ENCODE measurements at places on chromosomes 4 and X. TPM values are rescaled to one million over a fixed set of nuclear protein-coding genes. Genes with fewer than 3 reads are reported as not detected.
A peak's percentile ranks its signal among the peaks of the same experiment; 100 is the strongest.

GRCh38 chrX:123909523-123909922 is 49.7 kb downstream of the XIAP start:
- DNase-seq: no peak

- DNase-seq: no peak
Measured at GRCh38 chr4:5393911-5394513, 314.3 kb downstream of the EVC2 start.

GRCh38 chr4:139734201-139734874 is 68.7 kb downstream of the MGST2 start:
- peak; percentile 30 for DNase-seq

The FAT1 gene
- total RNA-seq: 400 TPM

DNA sequence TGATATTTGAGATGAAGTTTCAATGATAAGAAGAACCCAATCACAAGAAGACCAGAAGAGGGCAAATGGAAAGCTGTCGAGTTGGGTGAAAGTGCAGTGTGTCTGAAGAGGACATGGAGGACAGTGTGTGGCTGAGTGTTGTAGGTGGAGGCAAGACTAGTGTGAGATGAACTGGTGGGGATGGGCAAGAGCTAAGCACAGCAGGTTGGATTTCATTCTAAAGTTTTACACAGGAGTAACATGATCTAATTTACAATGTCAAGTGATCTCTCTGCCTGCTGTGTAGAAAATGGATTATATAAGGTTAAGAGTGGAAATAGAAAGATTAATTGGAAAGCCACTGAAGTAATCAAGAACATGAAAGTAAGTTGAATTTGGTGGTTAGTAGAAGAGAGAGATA is 208.6 kb upstream of the ETNPPL start:
- no peak for DNase-seq

- DNase-seq: no peak
Measured at GRCh38 chrX:2176733-2177132, 324.0 kb downstream of the DHRSX start.

DNA sequence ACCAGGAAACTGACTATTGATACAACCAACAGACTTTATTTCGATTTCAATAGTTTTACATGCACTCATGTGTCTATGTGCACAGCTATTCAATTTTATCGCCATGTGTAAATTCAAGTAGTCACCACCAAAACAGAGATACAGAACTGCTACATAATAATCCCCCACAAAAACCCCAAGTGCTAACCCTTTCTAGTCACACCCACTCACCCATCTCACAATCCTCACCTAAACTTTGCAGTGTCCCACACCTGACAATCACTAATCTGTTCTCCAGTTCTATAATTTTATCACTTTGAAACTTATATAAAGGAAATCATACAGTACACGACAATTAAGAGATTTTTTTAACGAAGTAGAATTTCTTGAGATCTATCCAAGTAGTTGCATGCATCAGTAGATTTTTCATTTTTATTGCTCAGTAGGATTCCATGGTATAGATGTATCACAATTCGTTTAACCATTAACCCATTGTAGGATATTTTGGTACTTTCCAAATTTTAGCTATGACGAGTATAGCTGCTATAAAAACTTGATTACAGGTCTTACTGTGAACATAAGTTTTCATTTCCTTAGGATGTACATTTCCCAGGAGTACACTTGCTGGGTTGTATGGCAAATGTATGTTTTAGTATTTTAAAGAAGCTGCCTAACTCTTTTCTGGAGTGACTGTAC is 85.9 kb downstream of the CASK start:
- no peak for DNase-seq

DNA sequence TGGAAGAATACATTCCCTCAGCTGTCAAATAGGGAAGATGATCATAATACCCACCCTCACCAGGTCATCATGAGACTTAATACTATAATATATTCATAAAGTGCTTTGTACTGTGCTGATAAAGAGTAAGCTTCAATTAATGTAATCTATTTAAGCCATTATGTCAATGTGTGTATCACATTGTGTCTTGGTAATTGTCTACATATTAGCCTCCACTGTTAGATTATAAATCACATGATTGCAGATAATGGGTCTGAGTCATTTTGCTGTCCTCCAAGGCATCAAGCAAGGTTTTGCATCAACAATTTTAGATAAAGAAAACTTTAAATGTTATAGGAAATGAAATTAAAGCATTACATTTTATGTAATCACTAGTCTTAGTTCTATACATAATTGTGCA is 45.2 kb upstream of the CEP135 start:
- DNase-seq: no peak

DNA sequence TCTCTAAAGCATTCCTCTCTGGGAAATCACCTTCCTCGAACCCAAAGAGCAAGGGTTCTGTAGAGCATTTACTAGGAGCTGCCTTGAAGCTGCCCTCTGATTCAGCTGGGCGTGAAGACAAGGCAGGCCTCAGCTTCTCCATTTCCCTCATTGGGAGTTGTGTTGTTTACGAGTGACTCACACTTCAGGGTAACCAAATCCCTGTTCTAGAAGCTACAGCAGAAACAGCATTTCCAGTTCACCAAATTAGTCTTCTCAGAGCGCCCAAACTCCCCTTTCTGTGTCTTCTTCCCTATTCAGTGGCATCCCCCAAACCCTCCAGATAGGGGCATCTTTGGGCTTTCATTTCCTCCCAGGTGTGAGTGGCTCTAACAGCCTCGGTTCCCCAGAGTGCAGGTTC is 863 bp upstream of the XPNPEP2 start:
- DNase-seq: no peak

DNA sequence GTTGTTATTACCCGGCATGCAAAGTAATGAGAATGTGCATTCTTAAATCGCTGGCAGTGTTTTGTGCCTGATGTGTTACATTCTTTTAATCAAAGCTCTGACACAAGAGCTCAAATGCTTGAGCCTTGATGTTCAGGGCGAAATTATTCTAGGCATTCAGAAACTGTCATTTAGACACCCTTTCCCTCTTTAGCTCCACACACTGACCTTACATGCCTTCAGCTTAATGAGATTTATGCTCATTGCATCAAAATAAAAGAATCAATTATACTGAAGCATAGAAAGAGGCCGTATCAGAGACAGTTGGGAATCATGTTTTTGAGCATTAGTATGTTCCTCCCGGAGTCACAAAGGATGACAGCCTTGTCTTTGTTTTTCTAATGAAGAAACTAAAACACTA is 56.7 kb downstream of the FAM114A1 start:
- peak; percentile 31 for DNase-seq

DNA sequence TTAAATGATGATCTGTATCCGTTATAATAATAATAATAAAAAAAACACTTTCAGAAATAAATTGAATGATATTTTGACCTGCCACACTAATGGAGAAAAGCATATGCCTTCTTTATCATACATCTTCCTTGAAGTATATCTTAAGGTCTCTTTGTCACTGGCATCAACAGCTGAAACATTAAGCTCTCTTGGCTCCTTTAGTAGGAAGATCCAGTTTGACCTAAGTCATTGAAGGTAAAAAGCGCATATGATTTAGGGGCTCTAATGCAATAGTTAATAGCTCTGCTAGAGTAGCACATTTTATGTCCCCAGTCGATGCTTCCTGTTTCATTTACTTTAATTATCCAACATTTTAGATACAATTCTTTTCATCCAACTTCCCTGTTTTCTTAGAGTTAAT is 1010.8 kb downstream of the STPG2 start:
- no peak for DNase-seq

The GBA3 gene
- total RNA-seq: not detected

Measured in neural progenitor cell (in vitro differentiated cells).